ENCODE measurements at places on chromosomes 1 and 21. TPM values are rescaled to one million over a fixed set of nuclear protein-coding genes. Genes with fewer than 3 reads are reported as not detected.

The OR10Z1 gene
- total RNA-seq, result not detected

The SLAMF9 gene
- 0.46 TPM for total RNA-seq

The UBXN10 gene
- 0.14 TPM for total RNA-seq

The HMCN1 gene
- total RNA-seq, result 15.4 TPM

The LMOD1 gene
- total RNA-seq, result 29.1 TPM

The ADAM30 gene
- total RNA-seq, result not detected

The BATF3 gene
- total RNA-seq, result 0.65 TPM

The NPPB gene
- total RNA-seq, result not detected

The F3 gene
- total RNA-seq, result 59.4 TPM

The S100A14 gene
- 0.28 TPM for total RNA-seq

The APOBEC4 gene
- total RNA-seq, result not detected

The SDC3 gene
- 15.6 TPM for total RNA-seq

The FMO3 gene
- total RNA-seq, result 0.57 TPM
